GM18507 (cell line): ENCODE measurements at places on chromosomes 5 and 9.

DNA sequence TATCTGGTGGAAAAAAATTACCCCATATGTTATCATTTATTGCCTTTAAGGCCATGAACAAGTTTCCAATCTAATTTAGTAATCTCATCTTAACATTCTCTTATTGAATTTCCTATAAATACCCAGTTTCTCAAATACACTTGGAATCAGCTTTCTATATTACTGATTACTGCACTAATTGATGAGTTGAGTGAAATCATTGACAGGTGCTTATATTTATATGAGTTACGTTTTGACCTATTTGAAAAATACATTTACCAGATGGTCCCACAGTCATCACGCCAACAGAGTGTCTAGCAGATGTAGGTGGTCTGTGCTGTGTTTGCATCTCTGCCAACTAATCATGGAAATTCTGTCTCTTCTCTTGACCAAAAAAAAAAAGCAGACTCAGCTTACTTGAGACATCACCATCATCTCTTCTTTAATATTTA lies 307.3 kb upstream of the NREP start:
- DNase-seq: no peak

DNA sequence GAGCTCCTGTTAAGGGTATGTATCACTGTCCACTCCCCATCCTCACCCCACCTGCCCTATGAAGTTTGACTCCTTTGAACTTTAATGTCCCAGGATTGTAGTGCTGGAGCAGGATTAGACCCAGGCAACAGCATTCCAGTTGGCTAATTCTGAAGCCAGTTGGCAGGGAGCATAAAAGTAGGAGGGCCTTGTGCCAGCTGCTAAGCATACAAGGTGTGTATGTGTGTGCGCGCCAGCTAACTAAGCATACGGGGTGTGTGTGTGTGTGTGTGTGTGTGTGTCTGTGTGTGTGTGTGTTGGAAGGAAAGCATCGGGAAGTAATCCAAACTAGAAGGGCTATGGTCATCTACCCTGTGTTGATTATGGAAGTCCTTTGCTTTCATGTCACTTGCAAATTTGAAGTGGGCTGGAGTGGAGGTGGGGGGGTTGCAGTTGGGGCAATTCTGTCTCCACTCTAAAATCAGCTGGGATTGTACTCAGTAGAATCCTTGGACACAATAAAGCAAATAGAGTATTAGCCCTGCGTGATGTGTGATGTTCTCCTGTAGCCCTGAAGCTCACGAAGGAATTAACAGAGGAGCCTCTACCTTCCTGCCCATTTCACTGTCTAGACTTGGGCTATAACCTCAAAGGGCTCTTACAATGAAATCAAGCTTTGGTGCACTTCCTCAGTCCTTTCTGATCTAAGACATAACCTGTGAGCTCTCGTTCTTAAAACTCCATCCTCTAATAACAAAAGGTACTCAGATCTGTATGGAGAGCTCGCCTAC lies 26.9 kb downstream of the HMGCR start:
- no peak for DNase-seq

GRCh38 chr5:172505845-172506244 lies 51.5 kb upstream of the SH3PXD2B start:
- no peak for DNase-seq

- no peak for DNase-seq
Measured at GRCh38 chr5:88128813-88129212, 139.8 kb downstream of the TMEM161B start.
